Hepatic stellate cell (primary cell): ENCODE measurements at places on chromosomes 13 and 19.

GRCh38 chr13:22451327-22451741, 729.4 kb upstream of the SGCG start:
- DNase-seq = no peak

GRCh38 chr13:29131881-29132668, 311.9 kb downstream of the MTUS2 start:
- DNase-seq = no peak

DNA sequence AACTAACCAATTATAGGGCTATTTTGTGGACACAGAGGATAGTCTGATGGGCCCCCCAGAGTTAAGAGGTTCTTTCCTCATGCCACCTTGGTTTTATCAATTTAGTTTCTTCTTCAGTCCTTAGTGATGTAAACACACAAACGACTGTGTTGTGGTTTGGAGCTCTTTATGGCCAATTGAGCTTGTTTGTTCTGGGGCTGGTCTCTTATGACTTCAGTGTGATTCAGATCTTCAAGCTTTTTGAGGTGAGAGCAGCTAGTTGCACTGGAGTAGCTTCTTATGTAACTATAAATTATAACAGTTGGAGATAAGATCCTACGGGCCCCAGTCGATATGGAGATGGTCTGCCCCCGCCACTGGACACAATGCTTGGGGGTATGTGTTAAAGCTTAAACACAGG, 22.0 kb upstream of the GJB6 start:
- DNase-seq = no peak

DNA sequence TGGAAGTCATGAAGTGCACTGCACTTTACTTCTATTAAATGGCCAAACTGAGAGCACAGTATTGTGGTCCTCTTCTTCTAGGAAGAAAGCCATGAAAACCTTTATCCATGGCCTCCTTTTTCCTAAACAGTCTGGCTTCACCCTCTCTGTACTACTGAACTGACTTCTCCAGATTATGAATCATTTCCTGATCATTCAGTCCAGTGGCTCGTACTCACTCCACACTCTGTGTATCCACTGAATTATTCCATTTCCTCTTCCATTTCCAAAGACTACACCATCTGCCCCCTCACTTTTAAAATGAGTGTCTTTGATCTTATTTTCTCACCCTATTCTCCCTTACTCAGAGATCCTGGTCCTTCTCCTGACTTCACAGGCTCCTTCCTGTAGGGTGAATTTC, 29.7 kb upstream of the FREM2 start:
- DNase-seq = no peak

GRCh38 chr13:101204270-101205020, 211.9 kb downstream of the NALCN start:
- DNase-seq = no peak

GRCh38 chr13:97108530-97108900, 113.6 kb upstream of the MBNL2 start:
- DNase-seq = no peak

- DNase-seq = no peak
Measured at GRCh38 chr13:72694314-72694713, 33.1 kb downstream of the MZT1 start.
